Inflammatory macrophage treated with lipopolysaccharide for 4 hours (primary cell): ENCODE measurements at places on chromosomes 11 and 22.

- peak; percentile 63 for DNase-seq
Observed at GRCh38 chr22:39309881-39310714, 9.3 kb downstream of the RPL3 start.

- no peak for DNase-seq
Observed at GRCh38 chr11:109236188-109236587, 185.8 kb upstream of the C11orf87 start.

DNA sequence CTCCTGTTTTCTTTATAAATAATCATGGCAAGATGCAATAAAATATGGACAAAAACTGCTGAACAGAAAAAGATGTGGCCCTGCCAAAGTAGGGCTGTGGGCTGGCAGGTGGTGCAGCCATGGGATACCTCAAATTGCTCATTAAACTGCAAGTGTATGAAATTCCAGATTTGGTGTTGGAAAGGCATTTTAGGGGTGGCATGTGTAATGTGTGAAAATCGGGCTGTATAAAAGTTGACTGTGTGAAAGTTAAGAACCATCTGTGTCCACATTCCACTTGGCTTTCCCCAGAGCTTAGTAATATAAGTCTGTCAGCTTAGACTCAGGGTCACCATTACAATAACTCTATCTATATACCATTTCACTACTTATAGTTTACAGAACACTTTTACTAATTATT, 34.8 kb upstream of the FZD4 start:
- DNase-seq: no peak

DNA sequence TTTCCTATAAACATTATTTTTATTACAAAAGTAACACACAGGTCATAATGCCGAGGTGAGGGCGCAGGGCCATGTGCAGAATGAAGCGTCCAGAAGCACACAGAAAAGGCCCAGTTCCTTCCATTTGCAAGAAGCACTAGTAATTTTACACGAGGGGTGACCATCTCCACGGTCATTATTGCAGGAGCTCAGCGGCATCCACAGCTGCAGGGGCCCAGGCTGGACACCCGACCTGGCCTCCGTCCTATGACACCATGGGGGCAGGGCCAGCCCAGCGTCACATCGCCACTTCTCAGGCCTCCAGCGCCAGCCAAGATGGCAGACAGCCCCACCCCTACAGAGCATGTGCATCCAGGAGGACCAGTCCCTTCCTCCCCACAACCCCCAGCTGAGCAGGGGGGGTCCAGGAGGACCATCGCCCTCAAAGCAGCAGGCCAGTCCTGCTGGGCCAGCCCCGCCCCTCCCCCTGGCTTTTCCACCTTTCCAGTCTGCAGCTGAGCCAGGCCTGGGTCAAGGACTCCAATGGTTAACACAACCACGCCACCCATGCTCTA, 3.5 kb downstream of the IGF2 start:
- DNase-seq: no peak
